ENCODE measurements at places on chromosomes 1 and 21.
A peak's percentile ranks its signal among the peaks of the same experiment; 100 is the strongest.

DNA sequence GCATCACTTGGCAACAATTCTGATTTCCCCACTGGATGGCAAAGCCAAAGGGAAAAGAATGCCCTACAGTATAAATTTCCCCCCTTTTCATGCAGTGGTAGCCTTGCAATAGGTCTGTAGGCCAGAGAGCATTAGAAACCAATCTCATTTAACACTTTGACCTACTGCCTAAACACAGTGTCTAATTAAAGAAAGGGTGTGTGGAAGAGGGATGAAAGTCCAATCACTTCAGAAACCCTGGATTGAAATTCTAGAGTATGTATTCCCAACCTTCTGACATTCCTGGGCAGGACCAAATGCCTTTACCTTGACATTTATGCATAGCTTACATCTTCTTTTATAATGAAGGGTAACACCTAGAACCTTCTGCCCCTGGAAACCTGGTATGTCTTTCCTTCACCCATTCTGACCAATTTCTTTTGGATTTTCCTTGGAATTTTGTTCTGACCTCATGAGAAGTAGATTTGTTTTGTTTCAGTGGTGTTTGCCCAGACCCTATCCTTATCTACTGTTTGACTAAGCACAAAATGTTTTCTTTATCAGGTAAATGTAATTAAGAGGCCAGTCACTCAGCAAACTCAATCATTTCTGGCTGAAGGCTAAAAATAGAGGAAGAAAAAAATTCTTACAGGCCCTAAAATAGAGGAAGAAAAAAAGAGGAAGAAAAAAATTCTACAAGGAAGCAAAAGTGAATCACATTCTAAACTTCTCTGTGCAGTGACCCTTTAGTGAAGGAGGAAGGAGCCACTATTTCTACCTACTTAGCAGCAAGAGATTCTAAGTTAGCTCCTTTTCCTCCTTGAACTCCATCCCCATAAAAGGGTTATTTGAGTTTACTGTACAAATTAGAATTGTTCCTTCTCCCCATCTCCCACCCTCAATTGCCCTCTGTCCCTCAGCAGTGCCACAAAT, 129.5 kb upstream of the DSCAM start:
- DNase-seq = no peak

DNA sequence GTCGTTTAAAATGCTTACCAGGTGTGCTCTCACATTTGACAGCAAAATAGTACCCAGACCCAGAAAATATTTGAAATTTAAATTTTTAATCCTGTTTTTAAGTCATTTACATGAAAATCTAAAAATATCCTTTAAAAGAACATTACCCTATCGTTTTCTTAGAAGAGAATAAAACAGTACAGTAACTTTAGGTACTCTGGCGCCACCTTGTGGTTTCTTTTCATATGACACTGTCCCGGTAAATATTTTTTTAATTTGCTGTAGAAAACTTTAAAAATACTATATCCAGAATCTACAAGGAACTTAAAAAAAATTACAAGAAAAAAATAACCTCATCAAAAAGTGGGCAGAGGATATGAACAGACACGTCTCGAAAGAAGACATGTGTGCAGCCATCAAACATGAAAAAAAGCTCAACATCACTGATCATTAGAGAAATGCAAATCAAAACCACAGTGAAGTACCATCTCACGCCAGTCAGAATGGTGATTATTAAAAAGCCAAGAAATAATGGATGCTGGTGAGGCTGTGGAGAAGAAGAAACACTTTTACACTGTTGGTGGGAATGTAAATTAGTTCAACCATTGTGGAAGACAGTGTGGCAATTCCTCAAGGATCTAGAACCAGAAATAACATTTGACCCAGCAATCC, 129.2 kb downstream of the RGS21 start:
- peak; percentile 35 for DNase-seq

GRCh38 chr21:38959692-38960061, 153.9 kb downstream of the ETS2 start:
- DNase-seq = no peak

DNA sequence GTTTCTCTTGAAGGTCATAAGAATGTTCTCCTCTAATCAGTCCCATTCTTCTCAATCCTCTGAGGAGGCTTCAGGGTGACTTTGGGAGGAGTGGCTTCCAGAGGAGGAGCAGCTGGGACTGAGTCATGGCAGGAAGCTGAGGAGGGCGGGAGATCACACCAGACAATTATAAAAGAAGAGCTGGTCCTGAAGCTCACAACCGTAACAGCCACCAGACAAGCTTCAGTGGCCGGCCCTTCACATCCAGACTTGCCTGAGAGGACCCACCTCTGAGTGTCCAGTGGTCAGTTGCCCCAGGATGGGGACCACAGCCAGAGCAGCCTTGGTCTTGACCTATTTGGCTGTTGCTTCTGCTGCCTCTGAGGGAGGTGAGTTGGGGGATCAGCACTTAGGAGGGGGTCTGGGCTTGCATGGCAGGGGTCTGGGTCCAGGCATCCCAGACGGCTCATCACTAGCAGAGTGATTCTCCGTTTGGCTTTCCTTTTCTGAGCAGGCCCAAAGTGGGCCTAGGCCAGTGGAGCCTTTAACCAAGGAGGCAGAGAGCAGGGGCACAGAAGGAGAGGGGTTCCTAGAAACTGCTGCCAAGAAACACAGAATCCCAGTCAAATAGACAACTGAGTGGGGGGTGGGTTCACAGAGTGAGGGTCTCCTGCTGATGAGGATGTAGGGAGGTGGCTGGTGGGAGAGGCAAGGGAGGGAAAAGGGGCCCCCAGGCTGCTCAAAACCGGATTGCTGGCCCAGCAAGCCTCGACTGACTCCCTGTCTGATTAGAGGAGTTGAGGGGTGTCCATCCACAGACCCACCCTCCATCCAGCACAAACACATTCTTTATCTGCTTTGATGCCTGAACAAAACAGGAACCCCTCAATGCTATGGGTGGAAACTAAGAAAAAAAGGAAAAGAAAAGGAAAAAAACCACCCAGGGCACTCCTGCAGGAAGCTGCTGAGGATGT, at the start of gene ECM1:
Gene ECM1 (plus strand): TSS at position 198 of the 953 bp plus-strand sequence. CDS start 101 bp downstream, at position 299.
- DNase-seq = peak; percentile 20

GRCh38 chr1:236051242-236051791, 13.6 kb downstream of the NID1 start:
- peak; percentile 18 for DNase-seq

GRCh38 chr1:110102081-110102480, 10.2 kb upstream of the UBL4B start:
- no peak for DNase-seq

DNA sequence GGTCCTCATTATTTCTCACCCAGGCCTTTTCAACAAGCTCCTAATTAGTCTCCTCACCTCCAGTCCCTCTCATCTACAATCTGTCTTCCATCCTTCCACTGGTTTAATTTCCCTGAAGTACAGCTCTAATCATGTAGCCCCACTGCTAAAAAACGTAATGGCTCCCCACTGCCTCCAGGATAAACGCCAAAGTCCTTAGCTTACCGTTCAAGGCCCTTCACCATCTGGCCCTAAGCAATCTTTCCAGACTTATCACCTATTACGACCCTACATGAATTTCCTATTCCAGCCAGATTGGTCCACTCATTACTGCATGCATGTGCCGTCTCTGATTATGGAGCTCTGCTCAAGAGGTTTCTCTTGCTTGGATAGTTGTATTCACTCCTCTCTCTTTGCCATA, 83.1 kb upstream of the DAB1 start:
- DNase-seq = no peak

- no peak for DNase-seq
Measured at GRCh38 chr1:160522622-160523345, at the start of gene SLAMF6. TSS of gene SLAMF6 (minus strand) at chr1:160523255. CDS start at chr1:160523192, 63 bp downstream.

GRCh38 chr21:42081931-42082381, 10.8 kb downstream of the UMODL1 start:
- no peak for DNase-seq

- DNase-seq = no peak
Measured at GRCh38 chr1:220884981-220885918, 6.0 kb downstream of the HLX start.

Measured in kidney glomerular epithelial cell (primary cell).